Stimulated activated memory B cell treated with anti-CD40 and anti-IgM and Interleukin-4, amounts not matched to agents 10 μg/mL and 1 μg/mL and 100 μg/mL, for 72 hours (primary cell): ENCODE measurements at places on chromosomes 1 and 21.

GRCh38 chr1:25022361-25023189 is 92.5 kb upstream of the RUNX3 start:
- ATAC-seq = peak; percentile 95

DNA sequence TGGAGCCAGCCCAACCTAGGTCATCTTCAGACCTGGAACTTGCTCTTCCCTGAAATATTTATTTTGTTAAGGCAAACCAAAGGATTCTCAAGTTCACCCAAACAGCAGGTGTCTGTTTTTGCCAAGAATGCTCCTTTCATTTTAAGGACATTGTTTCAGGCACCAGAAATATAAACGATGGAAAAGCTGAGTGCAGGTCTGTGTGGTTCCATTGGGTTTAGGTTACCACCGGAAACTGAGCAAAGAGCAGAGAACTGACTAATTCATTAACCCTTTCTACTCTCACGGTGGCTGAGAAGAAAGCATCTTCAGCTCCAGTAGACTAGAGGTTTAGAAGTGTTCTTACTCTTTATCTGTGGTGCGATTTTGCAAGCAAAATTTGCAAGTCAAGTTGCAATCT is 38.0 kb upstream of the ZC3H11B start:
- ATAC-seq = no peak

DNA sequence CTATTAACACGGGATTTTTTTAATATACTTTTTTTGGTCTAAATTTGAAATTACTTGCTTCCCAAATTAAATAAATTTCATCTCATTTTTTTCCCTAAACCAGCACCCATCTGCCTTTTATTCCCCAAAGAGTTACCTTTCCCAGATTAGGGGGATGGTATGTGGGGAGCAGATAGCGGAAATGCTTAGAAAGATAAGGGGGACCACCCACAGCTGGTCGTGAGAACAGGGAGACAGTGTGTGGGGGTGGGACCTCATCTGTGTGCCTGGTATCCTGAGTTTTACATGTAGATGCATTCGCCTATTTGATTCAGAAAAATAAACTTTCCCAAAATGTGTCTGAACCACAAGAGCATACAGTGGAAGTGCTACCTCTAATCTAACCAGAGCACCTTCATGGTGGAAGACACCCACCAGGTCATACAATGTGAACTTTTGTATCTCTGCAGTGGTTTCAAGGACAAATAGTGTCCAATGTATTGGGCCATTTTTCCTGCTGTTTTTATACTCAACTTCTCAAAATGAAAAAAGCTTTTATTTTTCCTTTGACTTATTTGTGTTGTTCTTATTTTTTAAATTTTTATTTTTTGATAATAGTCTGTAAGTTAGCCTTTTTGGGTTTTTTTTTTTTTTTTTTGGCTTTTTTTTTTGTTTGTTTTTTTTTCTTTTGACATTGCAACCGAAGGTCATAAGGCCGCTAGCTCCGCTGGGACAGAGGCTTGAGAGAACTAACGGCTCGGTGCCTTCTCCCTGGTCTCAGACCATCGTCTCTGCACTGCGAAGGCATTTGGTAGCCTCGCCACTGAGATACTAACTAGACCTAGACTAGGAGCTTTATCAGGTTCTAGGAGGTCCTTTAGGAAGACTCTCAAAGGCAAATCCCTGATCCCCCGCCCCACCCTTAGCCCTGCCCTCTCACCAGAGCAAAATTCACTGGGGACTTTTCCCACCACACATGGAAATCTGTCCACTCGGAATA is 263.2 kb downstream of the TM2D1 start:
- ATAC-seq = no peak

DNA sequence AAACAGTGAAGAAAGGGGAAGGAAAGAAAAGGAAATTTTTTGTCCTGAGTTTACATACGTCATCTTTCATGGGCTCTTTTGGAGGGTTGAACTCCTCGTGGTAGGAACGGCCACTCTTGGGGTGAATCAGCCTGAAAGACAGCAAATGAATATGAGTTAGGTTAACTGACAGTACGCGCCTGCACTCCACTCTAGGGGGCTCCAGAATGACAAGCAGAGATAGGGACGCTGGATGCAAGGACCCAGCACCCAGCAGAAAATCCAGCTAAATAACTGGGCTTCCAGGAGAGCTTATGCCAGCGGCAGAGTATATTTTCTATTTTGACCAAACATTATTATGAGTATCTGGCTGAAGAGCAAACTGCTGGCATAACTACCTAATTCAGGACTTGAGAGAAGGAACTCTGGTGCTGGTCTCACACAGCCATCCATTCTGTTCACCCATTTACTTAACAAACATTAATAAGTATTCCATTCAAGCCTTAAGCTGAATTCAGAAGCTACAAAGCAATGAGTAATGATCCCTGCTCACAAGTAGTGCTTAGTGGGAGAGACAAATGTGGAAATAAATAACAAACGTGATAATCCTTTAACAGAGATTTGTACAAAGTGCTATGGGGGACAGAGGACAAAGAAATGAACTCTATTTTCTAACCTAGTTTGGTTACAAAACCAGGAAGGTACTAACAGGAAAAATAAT is 22.1 kb downstream of the AK2 start:
- ATAC-seq = no peak

- no peak for ATAC-seq
These were observed 42.6 kb upstream of the USP25 start for GRCh38 chr21:15687208-15687607.

GRCh38 chr1:32274646-32275340 is 17.1 kb upstream of the HDAC1 start:
- ATAC-seq = no peak

DNA sequence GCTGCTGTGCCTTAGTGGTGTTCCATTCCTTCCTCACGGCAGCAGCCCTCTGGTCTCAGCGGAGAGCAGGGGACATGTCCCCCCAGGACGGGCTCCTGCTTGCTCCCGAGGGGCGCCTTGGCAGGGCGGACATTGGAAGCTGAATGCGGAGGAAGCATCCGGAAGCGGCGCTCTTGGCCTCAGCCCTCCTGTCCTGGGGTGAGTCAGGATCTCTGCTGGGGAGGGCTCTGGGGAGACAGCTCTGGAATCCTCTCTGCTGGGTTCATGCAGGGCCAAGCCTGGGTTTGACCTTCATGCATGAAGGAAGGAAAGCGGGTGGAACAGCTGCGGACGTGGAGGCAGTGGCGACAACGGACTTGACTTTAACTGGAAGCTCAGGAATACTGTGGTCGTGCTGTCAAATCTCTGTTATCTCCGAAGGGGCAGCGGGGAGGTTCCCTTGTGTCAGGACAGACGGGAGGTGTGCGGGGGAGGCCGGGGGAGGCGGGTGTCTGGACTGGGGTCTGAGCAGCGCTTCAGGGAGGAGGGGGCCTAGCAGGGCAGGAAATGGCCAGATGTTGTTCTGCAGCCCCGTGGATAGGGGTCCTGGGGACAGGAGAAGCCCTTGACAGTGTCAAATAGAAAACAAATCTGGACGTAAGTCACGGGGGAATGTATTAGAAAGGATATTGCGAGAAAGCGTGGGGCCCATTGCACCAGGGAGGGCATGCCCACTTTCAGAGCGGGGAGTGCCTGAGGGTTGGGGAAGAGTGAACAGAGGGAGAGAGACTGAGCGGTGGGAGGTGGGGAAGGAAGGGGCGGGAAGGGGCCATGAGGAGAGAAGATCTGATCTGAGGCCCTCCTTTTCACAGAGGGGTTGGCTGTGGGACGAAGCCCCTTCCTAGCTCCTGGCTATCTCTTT is 26.6 kb downstream of the CRYAA start:
- ATAC-seq = no peak

GRCh38 chr1:20210736-20211460 is 24.6 kb upstream of the PLA2G2C start:
- no peak for ATAC-seq

DNA sequence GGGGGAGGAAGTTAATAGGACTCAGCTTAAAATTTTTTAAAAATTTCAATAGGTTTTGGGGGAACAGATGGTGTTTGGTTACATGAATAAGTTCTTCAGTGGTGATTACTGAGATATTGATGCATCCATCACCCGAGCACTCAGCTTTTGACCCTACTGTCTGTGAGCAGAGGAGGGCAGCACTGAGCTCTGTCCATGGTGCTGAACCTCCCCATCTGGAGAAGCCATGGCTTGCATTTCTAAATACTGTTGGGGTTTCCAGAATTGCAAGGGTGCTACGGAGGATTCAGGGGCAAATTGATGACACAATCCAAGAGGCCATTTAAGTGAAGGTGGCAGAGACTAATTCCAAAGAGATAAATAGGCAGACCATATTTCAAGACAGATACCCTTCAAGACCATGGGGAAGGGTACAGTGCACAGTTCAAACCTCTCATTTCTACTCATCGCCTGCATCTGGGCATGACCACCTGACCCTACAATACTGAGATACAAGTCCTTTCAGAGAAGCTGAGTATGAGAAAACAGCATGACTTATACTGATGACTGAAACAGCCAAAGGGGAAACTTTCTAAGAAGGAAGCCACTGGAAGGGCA is 17.2 kb downstream of the SYT2 start:
- ATAC-seq = peak; percentile 67

DNA sequence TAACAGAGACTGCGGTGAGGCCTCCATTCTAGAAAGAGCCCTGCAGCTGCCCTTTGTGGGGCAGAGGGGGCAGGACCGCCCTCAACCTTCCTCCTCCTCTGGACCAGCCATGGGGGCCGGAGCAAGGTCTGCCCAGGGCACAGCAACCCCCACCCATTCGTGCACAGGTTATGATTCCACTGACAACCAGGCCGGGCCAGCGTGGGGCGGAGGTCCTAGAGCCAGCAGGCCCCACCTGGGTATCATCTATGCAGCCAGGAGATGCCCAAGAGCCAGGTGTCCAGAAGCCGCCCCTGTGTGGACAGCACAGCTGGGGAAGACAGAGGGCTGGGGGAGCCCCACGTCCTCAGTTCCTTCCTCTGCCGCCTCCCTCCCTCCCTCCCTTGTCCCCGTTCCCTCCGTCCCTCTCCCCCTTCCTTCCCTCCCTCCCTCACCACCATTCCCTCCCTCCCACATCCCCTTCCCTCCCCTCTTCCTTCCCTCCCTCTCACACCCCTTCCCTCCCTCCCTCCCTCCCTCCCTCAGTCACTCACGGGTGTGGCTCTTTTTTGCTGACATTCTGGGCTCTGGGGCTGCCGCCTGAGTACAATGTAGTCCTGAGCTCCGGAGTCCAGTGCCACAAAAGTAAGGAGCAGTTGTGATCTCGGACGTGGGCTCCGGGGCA is 12.3 kb downstream of the RNF223 start:
- no peak for ATAC-seq

GRCh38 chr1:40684669-40685068 is 6.8 kb upstream of the NFYC start:
- no peak for ATAC-seq

GRCh38 chr1:36352125-36352909 is 28.9 kb upstream of the EVA1B start:
- no peak for ATAC-seq

GRCh38 chr1:246527402-246528088 is 20.5 kb upstream of the SMYD3 start:
- ATAC-seq = peak; percentile 56

GRCh38 chr21:38228115-38228514 is 28.7 kb upstream of the KCNJ15 start:
- ATAC-seq = no peak

DNA sequence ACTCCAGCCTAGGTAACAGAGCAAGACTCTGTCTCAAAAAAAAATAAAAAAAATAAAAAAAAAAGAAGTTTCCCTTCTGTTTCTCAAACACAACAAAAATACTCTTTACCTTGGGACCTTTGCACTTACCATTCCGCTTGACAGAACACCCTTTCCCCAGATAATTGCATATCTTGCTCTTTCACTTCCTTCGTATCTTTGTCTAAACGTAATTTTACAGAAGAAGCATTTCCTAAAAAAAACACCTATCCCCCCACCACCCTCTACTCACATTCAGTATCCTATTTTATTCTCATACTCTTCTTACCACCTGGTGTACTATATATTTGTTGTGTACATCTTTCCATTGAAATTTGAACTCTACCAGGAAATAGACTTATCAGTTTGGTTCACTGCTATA is 32.7 kb downstream of the ASH1L start:
- peak; percentile 93 for ATAC-seq

DNA sequence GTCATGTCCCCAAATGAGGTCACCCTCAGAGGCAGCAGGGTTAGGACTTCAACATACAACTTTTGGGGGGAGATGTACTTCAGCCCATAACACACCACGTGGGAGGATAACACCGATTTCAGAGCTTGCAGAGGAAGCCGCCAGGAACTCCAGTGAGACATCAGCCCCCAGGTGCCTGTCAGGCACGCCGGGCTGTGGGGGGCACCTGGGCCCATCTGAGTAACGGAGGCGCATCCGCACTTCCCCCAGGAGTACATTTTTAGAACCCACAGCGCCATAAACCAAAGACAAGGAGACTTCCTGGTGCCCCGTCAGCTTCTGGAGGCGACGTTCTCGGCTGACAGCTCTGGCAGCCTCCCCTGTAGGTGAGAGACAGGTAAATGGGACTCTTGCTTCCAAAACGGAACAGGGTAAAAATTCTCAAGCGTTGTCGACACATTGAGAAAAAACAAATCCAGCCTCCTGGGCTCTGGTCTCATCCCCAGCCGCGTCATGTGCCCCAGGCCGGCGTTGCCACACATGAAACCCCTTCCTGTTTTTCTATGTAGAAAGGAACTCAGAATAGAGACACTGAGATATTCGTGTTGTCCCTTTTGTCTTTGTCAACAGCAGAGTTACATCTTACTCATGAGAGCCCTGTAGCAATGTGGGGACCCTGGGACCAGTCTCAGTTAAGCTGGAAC is 93.3 kb downstream of the PDE9A start:
- ATAC-seq = peak; percentile 34

DNA sequence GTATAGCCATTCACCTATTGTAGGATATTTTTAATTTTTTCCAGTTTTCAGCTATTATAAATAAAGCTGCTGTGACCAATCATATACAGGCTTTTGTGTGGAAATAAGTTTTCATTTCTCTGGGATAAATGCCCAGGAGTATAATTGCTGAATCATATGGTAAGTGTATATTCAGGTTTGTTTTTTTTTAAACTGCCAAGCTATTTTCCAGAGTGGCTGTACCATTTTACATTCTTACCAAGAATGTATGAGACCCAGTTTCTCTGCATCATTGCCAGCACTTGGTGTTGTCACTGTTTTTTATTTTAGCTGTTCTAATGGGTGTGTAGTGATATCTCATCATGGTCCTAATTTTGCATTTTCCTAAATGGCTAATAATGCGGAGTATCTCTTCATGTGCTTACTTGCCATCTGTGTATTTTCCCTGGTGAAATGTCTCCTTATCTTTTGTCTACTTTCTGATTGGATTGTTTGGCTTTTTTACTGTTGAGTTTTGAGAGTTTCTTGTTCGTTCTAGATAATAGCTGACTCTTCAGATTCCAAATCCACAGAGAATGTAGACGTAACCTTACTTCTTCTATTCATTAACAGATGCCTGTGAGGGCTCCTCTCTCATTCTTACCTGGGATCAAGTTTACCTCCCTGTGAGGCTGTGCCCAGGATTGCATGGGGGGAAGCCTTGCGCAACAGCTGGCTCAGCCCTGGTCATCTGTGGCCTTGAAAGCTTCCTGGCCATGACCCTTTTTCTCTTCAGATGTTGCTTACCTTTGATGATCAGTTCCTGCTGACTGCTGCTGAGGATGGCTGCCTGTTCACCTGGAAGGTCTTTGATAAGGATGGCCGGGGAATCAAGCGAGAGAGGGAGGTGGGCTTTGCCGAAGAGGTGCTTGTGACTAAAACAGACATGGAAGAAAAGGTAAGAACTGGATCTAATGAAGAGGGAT is 42.6 kb downstream of the CFAP57 start:
- ATAC-seq = no peak

GRCh38 chr1:1631782-1632420 is at the start of gene MMP23B:
MMP23B (plus strand) TSS chr1:1632173; CDS start chr1:1632219, 46 bp downstream.
- no peak for ATAC-seq
